ENCODE measurements at places on chromosomes 7 and 10.

DNA sequence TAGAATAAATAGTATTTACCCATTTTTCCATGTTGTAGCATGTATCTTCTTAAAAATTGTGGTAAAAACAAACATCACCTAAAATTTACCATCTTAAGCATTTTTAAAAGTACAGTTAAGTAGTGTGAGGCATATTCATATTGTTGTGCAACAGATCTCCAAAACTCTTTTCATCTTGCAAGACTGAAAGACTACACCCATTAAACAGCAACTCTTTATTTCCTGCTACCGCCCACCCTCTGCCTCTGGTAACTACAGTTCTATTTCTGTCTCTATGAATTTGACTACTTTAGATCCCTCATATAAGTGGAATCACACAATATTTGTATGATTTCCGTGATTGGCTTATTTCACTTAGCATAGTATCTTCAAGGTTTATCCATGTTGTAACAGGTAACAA, 40.0 kb upstream of the AGBL3 start:
- no peak for DNase-seq

DNA sequence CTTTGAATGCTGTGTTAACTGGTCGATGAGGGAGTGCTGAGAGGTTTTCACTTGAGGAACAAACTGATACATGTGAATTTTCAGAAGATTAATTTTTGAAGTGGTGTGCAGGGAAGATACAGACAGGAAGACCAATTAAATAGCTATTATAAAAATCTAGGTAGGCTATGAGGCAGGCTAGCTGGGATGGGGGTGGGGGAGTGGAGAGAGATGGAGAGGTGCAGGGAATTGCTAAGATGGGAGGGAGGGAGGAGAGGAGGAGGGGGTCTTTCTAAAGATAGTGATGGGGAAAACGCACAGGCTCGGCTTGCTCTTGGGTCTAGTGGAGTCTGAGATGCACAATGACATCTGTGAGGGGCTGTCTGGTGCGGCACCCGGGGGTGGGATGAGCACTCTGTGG, 15.2 kb downstream of the ATXN7L1 start:
- no peak for DNase-seq

GRCh38 chr10:34549001-34549400, 266.1 kb downstream of the PARD3 start:
- no peak for DNase-seq

GRCh38 chr7:105691082-105691679, 109.9 kb upstream of the EFCAB10 start:
- DNase-seq = no peak

DNA sequence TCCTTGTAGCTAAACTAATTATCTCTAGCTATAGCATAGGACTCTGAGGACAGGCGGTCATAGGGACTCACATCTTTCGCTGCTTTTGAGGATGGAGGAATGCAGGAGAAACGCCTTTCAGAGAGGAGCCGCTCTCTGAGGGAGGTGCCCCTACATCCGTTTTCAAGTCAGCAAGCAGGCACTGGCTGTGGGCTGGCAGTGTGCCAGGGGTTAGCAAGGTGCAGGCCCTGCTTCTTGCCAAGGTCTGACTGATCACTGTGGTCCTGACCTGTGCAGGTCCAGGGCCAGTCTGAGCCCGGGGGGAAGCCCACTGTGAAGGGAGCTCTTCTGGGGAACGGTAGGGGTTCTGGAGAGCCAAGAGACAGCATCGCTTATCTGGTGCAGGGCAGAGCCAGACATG, 89.4 kb downstream of the SH3PXD2A start:
- DNase-seq = peak; percentile 51

- no peak for DNase-seq
Observed at GRCh38 chr7:30713392-30713791, 31.1 kb upstream of the CRHR2 start.

DNA sequence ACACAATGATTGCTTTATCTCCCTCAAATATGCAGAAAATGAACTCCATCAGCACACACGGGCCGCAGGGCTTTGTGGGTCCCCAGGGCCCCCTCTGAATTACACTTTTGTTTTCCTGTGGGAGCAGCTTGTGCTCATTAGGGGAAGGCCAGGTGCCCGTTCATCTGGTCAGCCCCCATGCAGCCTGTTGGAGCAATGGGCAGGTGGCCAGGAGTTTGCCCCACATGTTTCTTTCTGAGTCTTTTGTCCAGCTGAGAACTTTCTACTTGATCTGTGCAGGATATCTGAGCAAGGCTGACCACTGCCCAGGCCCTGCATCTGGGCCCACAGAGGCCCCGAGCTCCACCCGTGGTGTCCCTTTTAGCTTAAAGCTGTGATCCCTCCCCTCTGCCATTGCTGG, 105.3 kb upstream of the FAM20C start:
- DNase-seq = no peak

DNA sequence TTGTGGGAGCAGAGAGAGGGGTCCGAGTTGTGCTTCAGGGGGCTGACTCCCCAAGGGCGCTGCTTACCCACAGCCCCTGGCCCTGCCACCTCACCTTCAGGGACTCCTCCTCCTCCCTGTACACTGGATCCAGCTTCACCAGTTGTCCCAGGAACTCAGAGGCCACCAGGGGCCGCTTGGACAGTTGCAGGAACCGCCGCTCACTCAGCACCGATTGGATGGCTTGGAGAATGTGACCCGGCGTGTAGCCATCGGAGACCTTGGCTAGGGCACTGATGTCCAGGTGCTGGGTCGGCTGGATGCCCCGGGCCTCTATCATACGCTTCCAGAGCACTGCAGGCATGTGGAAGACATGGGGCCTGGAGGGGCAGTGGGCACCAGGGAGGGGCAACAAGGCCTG, 4.5 kb upstream of the ASB10 start:
- no peak for DNase-seq

DNA sequence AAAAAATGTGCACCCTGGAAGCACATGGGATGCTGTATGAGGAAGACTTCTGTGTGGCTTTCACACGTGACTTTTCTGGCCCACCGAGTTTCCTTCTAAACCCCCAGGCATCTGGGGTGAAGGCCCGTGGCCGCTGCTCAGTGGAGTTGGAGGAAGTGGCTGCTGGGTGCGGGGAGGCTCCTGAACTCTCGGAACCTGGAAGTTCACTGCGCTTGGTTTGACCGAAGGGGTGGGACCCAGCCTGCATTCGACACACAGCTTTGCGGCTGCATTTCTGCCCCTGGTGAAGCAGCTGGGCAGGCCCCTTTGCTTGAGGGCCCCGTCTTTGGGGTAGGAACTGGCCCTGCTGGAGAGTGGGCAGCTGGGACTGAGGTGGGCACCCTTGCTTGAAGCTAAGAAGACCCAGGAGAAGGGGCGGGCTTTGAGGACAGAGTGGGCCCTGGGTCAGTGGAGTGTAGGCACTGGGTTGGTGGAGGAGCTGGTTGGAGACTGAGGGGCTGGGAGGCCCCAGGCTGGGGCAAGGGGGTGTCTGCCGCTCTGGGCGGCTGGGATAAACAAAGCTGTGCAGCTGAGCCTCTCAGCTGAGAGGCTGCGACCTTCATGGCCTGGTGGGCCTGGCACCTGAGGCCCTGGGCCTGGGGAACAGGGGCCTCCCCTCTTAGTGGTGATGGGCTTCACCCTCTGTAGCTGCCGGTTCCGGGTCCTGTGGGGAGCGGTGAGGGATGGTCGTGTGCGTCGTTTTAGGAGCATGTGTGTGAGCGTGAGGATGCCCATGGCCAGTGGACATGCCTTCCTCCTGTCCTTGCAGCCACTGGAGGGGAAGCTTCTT, 78.0 kb downstream of the INPP5A start:
- no peak for DNase-seq

DNA sequence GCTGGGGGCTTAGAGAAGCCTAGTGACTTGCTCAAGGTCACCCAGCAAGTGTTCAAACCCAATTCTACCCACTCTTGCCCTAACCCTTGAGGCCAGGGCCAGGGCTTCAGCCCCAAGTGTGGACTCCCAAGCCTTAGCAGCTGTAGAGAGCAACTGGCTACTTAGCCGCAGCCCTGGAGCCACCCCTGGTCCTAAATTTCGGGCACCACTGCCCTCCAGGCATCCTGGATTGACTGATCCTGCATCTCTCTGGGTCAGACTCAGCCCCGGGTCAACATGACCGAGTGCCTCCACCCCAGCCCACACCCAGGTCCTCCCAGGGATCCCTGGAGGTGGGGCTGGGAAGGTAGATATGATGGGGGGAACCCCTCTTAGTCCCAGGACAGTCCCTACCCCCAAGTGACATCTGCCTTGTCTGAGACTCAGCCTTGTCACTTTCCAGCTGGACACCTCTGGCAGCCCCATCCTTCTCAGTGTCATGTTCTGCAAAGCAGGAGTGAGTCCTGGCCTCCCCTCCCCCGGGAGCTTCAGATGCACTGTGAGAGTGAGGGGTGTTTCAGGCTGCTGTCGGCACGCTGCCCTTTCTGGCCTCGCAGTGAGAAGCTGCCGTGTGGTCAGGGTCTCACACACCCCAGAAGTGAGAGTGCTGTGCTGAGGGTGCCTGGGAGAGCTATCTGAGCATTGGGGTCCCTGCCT, 89.8 kb downstream of the ZMIZ1 start:
- DNase-seq = no peak

- DNase-seq = no peak
Observed at GRCh38 chr10:22791665-22792064, 77.3 kb upstream of the PIP4K2A start.

DNA sequence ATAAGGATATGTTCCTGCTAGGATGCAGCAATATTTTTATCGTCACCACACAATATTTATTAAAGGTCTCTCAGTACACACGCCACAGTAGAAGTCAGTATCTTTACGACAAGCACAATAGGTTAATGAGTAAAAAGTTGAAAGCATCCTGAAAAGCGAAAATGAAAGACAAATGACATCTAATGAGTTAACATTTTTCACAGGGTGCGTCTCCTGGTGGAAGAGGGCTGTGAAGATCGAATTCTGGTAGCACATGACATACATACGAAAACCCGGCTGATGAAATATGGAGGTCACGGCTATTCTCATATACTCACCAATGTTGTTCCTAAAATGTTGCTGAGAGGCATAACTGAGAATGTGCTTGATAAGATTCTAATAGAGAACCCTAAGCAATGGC, 10.8 kb downstream of the C1QL3 start:
- DNase-seq = no peak

DNA sequence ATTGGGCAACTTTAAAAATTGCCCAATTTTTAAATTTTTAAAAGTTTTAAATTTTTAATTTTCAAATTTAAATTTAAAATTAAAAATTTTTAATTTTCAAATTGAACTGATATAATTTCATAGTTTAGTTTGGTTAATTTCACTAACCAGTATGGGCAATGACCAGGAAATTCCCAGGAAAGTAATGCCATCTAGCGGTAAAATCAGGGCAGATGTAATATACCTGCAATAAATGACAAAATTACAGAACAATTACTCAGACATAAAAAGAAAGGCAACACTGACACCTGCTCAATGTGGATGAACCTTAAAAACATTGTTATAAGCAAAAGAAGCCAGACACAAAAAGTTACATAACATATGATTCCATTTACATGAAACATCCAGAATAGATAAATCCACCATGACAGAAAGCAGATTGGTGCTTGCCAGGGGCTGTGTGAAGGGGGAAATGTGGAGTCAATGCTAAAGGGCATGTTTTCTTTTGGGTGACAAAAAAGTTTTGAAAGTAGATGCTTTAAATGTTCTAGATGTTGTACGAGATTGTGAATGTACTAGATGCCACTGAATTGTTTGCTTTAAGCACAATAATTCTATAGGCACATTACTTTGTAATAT, 28.6 kb upstream of the SLC16A12 start:
- DNase-seq = no peak

GRCh38 chr10:79226391-79227245, 120.7 kb upstream of the PPIF start:
- DNase-seq = no peak

DNA sequence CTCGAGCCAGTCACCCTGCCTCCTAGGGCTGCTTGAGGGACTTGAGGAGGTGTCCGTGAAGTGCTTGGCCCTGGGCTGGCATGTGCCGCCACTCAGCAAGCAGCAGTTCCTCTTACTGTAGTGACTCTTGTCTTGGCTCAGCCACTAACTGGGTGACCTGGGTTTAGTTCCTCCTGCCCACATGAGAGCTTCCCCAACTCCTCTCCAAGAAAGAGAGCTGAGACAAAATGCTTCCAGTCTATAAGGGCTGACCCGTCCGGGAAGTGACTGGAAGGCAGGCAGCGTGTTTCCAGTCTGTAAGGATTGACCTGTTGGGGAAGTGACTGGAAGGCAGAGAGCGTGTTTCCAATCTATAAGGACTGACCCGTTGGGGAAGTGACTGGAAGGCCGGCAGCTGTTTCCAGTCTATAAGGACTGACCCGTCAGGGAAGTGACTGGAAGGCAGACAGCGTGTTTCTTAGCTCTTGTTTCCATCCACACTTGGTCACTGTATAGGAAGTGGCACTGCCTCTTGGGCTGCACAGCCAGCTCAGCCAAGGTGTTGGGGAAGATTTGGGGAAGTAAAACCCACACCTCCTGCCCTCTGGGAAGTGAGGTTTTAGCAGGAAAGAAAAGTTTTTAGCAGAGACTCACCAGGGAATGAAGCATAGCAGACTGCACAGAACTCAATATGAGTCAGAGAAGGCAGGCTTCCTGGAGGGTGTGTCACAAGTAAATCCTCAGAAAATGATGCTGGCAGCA, 53.3 kb upstream of the PPIF start:
- no peak for DNase-seq

DNA sequence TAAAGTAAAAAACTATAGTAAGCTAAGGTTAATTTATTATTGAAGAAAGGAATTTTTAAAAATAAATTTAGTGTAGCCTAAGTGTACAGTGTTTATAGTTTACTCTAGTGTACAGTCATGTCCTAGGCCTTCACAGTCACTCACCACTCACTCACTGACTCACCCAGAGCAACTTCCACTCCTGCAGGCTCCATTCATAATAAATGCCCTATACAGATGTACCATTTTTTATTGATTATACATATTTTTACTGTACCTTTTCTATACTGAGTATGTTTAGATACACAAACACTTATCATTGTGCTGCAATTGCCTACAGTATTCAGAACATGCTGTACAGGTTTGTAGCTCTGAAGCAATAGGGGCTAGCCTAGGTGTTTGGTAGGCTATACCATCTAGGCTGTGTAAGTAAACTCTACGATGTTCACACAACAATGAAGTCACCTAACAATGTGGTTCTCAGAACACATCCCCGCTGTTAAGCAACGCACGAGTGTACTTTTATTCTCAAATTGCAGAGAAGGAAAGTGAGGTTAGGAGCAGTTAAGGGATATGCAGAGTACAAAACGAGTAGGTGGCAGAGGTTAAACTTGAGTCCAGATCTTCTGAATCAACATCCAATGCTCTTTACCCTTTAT, 38.9 kb upstream of the PLCE1 start:
- DNase-seq = no peak

All from activated CD8-positive, alpha-beta memory T cell treated with anti-CD3 and anti-CD28 coated beads for 4 hours (primary cell).